IPS DF 19.7 (cell line): ENCODE measurements at places on chromosomes 1 and 21.

- no peak for DNase-seq
Measured at GRCh38 chr21:45511661-45512431, 30.4 kb downstream of the SLC19A1 start.

- no peak for DNase-seq
Measured at GRCh38 chr1:227432181-227432535, 113.9 kb upstream of the CDC42BPA start.

- DNase-seq = no peak
Measured at GRCh38 chr1:65243491-65243890, 65.9 kb upstream of the DNAJC6 start.

- DNase-seq = no peak
Measured at GRCh38 chr1:170356585-170356984, 175.4 kb upstream of the GORAB start.

- DNase-seq = no peak
Measured at GRCh38 chr1:101733340-101733739, 263.4 kb downstream of the OLFM3 start.

GRCh38 chr1:153374071-153374470 is 1.4 kb downstream of the S100A12 start:
- no peak for DNase-seq

DNA sequence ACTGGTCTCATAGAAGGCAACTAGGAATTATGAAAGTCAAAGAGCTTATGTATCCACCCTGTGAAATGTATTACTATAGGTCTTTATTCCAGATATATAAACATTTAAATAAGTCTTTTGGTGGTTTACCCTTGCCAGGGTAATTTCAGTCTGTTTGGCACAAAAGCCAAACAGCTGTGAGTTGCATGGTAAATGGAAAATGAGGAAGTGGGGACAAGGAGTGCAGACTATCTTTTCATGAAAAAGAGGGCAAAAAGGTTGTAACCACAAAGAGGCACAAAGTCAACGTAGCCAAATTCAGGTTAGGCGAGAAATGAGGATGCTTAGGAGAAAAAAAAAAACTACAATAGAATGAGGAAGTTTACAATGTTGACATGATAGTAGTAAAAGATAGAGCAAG is 492.3 kb upstream of the PRMT6 start:
- DNase-seq = no peak

- DNase-seq = no peak
Measured at GRCh38 chr1:29232387-29232786, 1.7 kb upstream of the MECR start.

DNA sequence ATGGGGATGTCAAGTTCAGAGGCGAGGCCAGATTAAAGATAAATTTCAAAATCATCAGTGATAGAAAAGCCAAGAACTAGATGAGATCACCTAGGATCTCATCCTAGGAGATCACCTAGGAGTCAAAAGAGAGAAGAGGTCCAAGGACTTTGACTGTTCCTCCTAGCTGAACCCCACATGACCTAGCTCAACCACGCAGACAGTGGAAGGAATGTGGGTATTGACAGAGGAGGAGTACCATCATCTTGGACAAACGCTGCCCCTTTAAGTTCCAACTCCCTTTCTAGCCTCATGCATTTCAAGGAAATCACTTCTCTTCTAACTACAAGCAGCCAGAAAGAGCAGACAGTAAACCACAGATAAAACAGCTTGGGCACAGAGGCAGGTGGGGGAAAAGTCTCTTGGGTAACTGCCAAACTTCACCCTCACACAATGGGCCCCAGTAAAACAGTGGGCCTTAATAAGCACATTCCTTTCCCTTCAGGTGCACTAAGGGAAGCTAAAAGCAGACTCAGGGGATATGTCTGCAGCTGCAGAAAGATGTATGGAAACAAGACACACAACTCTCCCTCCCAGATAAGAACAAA is 12.5 kb upstream of the FAM76A start:
- DNase-seq = no peak

DNA sequence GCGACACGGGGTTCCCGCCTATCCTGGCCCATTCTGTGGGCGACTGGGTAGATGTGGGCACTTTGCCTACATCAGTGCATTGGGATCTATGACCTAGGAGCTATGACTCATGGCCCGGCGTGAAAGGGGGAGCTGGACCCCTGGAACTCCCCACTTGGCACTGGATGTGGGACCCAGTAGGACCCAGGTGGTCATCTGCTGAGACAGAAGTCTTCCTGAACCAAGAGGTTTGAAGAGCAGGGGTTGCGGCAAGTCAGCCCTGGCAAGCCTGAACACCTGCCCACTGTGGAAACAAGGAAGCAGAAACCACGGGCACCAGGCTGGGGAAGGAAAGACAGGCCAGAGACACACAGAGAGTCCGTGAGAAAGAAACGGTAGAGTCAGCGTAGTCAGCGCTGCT is 656.7 kb downstream of the AJAP1 start:
- DNase-seq = no peak

DNA sequence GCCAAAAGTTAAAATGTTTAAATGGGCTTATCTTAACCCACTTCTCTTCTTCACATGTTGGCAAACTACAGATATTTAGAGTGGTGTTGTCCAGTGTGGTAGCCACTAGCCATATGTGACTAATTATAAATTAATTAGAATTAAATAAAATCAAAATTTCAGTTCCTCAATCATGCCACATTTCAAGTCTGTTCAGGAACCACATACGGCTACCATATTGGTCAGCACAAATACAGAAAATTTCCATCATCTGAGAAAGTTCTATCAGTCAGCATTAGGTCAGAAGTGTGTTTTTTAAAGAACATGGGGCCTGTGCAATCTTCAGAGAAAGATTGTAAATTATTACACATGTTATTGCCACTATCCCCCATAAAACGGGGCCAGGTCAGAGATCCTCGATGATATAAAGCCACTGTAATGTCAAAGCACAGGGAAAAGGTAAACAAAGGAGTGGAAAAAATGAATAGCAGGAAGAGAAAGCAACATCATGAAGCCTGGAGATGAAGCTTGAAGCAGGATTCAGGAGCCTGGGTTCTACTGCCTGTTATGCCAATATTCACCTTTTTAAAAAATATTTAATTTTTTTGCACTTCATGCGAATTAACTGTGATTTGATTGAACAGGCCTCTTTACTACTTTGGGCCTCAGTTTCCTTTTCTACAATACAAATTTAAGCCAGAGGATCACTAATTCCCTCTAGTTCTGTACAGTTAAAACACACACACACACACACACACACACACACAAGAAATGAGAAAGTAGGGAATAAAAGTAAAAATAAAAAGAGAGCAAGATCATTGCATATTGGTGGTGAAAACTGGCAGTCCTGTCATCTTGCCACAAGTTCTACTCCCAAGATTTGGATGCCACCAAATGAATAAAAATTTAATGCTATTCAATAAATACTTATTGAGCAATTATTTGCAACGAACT is 2.3 kb downstream of the RSBN1 start:
- no peak for DNase-seq

DNA sequence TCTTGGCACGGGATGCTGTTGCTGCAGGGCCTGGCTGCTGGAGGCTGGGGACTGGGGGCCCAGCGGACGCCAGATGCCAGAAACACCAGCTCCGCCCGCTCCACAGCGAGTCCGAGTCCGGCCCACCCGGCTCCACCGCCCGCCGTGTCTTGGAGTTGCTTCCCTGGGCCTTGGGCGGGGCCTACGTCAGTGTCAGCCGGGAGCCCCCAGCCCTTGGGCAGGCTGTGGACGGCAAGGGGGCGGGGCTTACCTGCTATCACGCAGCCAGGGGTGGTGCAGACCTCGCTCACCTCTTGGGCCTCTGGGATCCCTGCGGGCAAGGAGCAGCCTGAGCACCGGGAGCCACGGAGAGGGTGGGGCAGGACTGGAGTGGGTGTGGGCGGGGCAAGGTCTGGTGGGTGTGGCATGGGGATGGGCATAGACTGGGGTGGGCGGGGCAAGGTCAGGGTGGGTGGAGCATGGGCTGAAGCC is 21.8 kb downstream of the MMEL1 start:
- DNase-seq = peak; percentile 45

DNA sequence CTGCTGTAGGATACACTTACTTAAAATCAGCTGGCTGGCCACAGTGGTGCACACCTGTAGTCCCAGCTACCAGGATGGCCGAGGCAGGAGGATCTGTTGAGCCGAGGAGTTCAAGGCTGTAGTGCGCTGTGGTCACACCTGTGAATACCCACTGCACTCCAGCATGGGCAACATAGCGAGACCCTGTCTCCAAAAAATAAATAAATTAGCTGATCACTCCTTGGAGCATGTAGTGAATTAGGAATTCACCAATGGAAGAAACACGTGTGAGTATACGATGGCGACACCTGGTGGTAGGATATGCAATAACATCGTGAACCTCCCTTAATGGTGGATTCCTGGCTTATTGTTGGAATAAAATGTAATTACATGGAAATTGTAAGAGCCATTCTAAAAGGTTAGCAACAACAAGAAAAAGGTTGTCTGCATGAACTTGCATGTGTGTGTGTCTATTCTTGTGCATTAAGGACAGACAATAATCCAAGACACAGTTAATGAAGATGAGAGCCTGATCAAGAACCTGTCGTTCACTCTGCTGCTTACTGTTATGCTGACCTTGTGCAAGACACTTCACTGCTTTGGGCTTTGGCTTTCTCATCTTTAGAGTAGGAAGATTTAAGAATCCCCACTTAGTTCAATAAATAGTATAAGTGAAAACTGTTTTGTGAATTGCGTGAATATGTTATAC is 38.6 kb upstream of the COX20 start:
- DNase-seq = no peak

DNA sequence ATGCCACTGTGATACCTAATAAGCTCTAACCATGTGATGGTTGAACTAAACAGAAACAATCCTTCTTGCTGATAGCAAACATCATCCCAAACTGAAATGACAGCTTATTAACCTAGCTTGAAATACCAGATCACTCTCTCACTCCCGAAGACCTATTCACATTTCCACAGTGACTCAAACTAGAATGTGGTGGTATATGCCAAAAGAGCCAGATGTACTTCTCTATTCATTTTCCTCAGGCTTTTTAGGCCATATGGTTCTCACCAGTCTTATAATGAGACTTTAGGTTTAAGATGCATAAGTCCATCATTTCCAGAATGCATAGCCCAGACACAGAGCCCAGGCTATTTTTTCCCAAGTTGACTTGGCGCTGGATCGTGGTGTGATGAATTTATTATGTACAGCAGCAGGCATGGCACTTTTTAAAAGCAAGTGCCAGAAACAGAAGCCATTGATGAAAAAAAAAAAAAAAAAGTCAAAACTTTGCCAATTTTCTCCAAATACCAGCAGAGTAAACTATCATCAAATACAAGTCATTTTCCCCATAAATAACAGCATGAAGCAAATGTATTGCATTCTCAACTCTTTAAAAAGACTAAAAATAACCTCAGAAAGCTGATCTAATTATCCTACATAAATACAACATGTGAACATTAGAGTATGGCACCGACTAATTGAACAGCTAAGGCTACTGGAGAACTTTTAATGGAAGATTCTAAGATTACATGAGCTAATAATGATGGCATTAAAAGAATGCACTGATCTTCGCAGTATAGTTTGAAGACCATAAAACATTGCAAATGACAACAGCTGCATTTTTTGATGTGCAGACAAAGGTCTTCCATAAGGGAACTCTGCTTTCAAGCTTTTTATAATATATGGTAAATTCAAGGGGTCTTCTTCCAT is 365.4 kb downstream of the LRRIQ3 start:
- no peak for DNase-seq

GRCh38 chr1:8390707-8391106 is 72.8 kb downstream of the SLC45A1 start:
- no peak for DNase-seq

- DNase-seq = no peak
Measured at GRCh38 chr1:112927462-112927990, 28.5 kb downstream of the SLC16A1 start.

DNA sequence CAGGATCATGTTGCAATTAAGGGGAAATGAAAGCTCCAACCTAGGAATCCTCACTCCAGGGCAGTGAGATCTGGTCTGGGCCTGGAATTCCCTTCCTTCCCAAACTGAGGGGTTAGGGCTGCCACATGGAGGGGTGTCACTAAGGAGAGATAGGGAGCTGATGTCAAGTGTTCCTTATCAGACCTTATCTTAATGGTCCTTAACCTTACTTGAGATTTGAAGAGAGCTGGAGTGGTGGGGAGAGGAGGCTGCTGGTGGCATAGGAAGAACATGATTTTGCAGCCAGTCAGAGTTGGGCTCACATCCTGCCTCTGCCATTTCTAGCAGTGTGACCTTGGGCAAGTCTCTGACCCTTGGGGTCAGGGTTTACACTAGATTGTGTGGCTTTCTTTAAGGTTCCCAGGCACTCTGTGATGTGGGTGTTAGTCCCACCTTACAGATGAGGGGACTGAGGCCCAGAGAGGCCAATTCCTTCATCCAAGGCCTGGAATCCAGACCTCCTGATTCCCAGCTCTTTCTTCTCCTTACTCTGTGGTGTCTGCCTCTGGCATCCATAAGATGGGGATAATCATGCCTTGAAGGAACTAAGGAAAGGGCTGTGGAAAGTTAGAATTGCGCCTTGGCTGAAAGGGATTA is 56.3 kb upstream of the SYNC start:
- DNase-seq = no peak

DNA sequence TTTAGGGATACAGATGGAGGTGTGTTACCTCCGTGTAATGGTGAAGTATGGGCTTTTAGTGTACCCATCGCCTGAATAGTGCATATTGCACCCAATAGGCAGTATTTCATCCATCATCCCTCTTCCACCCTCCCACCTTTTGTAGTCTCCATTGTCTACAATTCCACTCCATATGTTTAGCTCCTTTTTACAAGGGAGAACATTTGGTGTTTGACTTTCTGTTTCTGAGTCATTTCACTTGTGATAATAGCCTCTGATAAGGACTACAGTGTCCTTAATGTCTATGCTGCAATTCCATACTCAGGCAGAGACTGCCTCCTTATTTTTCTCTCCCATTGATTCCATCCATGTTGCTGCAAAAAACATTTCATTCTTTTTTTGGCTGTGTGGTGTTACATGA is 48.7 kb downstream of the OVGP1 start:
- no peak for DNase-seq

DNA sequence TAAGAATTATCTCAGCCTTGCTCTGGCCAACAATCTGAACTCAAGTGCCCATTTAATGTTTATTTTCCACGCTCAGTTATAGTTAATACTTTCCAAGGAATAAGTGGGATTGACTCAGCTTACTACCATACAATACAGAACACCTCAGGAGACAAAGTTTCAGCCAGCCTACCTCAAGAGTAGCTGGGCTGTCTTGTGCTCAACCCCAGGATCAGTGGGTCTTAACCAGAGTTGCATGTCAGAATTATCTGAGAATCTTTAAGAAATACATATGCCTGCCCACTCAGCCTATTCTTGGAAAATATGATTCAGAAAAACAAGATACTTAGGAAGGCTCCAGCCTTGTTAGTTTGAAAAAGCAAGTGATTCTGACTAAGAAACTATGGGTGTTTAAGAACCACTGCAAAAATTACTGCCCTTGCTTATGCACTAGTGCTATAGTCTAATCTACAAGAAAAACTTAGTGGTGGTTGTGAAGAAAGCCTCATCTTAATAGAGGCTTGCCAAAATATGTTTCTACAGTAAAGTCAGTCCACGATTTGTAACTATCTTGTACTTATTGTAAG is 20.4 kb downstream of the CDC7 start:
- DNase-seq = no peak
